ENCODE measurements at places on chromosomes 5 and 9.

GRCh38 chr5:139295346-139296057, 2.0 kb downstream of the MATR3 start:
- no peak for DNase-seq

GRCh38 chr5:180646963-180647305, 2.5 kb downstream of the FLT4 start:
- DNase-seq, result no peak

DNA sequence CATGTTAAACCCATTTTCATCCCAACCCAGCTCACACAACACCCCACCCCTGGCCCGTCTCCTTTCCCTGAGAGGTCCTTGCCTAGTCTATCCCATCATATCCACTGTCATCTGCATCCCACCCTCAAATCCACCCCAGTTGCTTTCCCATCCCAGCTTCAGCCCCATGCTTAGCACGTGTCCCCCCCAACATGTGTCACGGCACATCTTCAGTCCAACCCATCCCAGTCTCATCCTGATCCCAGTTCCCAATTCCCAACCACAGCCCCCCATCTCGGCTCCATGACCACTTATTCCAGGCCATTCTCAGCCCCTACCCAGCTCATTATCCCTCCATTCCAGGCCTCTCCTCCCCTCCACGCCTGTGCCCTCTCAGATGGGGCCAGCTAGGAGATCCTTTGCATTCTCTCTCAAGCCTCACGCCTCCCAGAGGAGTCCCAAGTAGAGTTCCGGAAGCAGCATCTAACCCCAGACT, 605 bp upstream of the DBN1 start:
- no peak for DNase-seq

GRCh38 chr9:130186839-130187522, 14.8 kb downstream of the NCS1 start:
- no peak for DNase-seq

GRCh38 chr5:173757403-173758209, 130.5 kb upstream of the CPEB4 start:
- DNase-seq, result no peak

DNA sequence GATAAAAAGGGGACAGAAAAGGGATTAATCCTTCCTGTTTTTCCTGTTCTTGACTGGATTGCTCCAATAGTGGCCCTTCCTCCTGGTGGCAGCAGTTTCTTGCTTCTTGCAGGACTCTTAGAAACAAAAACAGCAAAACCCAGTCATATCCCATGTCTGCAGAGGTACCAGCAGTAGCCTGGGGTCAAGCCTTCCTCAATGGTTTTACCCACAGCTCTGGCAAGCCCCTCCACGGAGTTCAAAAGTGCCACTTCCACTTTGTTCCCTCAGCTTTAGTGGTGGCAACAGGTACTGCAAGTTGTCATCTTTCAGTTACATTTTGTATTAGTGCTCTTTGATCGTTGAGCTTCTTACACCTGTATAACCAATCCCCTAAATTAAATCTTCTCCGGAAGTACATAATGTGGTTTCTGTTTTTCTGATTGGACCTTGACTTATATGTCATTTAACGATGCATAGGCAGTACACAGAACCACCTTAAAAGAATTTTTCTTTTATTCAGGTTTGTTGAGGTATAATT, 8.7 kb upstream of the RANBP6 start:
- peak; percentile 16 for DNase-seq

- no peak for DNase-seq
Measured at GRCh38 chr5:82314964-82315758, 37.0 kb upstream of the RPS23 start.

DNA sequence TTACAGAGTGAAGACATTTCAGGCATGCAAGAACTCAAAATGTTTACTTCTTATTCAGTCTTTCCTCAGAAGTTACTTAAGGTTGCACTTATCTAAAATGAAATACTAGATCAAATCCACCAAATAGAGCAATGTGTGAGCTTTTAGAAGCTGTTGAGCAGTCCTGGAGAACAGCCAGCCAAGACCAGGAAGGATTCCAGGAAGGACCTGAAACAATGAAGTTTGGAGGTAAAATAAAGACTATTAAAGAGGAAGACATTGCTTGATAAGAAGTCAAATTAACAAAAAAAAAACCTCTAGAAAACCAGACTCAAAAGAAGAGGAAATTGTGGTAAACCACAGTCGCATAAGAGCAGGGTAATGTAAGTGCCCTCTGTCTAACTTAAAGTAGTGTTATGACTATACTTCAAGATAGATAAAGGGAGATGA, 156.2 kb upstream of the S1PR3 start:
- DNase-seq, result no peak

All from GM12892 (cell line).